Right cardiac atrium (tissue), 5 donors: ENCODE measurements at places on chromosomes 1 and 21. TPM values are rescaled to one million over a fixed set of nuclear protein-coding genes. Genes with fewer than 3 reads are reported as not detected.

The NDUFS2 gene
- total RNA-seq = 162 TPM

The HES2 gene
- total RNA-seq = 0.17 TPM

The ARTN gene
- total RNA-seq = 0.40 TPM

The CSF3R gene
- 6.7 TPM for total RNA-seq

The OLIG2 gene
- not detected for total RNA-seq

- no peak for DNase-seq
Observed at GRCh38 chr1:235018720-235019444, 109.8 kb downstream of the TOMM20 start.

GRCh38 chr1:156436141-156437036 is 64.2 kb downstream of the MEF2D start:
- DNase-seq = no peak

DNA sequence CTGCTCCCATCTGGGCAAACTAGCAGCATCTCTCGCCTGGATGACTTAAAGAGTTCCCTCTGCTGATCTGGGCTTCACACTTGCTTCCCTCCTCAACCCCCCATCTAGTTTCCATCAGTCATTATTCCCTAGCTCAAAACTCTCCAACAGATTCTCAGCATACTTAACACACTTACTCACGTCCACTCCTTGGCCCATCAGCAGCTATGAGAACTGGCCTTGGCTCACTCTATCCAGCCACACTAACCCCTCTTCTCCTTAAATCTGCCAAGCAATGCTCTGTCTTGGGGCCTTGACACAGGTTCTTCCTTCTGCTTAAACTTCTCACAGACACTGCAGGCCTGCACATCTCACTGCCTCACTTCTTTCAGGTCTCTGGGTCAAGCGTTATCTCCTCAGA is 41.6 kb downstream of the GNG12 start:
- no peak for DNase-seq

GRCh38 chr1:184019069-184019468 is 18.5 kb downstream of the COLGALT2 start:
- DNase-seq = peak; percentile 54

DNA sequence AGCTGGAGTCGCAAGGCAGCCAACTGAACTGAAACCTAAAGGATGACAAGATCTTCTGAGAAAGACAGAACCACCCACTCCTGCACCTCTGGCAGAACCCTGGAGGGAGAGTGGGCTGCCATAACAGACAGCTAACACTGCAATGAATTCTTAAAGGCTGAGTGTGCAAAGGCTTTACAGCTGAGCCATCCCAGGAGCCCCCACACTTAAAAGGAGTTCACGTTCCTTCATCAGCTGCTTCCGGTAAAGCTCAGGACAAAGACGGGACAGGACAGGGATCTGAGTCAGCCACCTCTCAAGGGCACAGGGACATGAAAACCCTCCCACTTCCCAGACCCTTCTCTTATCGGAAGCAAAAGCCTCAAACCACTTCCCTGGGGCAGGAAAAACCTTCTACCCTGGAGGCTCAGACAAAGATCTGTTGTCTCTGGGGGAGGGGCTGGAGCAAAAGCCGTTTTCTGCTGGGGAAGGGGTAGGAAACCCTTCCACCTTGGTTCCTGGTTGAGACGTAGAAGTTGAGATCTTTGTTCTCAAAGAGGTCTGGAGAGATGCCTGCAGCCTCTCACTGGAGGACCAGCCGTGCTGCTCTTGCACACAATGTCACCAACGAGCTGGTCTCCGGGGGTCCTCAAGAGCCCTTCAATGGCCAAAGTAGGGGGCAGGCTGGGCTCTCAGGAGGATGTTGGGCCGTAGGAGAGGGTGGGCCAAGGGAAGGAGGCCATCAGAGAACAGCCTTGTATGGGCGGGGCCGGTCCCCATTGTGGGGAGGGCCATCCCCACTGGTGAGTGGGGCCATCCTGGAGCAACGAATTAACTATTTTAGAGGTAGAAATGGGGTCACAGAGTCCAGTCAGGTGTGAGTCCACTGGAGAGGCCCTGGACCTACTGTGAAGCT is 452.4 kb downstream of the PTPRU start:
- no peak for DNase-seq

DNA sequence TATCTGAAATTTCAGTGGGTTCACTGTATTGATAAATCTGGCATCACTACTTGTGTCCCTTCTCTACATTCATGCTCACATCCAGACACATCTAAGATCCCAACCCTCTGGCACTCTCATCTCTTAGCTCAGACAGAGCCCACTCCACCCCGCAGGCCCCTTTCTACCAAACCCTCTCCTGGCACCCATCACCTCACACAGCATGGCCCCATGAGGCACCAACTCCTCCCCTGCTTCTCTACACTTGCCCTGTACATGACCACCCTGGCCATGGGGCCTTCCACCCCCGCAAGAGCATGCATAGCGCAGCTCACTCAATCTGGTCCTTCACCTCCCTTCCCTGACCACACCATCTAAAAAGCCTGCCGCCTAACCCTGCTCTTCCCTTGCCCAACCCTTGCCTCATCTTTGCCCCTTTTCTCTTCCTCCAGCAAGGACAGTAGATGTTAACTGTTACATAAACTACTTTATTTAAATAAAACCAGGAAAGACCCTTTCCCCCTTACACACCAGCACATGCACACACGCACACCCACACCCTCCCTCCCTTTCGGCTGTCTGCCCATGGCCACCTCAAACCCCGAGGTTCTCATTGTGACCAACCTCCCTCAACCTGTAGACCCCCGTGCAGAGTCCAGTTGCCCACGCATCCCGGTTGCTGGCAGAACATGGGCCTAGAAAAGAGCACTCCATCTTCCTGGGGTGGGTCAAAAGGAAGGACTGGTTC is 15.6 kb downstream of the SH3BP5L start:
- no peak for DNase-seq
